ENCODE measurements at places on chromosomes 4 and X. TPM values are rescaled to one million over a fixed set of nuclear protein-coding genes. Genes with fewer than 3 reads are reported as not detected.

- DNase-seq, result no peak
Observed at GRCh38 chrX:20067709-20068561, 48.8 kb downstream of the MAP7D2 start.

DNA sequence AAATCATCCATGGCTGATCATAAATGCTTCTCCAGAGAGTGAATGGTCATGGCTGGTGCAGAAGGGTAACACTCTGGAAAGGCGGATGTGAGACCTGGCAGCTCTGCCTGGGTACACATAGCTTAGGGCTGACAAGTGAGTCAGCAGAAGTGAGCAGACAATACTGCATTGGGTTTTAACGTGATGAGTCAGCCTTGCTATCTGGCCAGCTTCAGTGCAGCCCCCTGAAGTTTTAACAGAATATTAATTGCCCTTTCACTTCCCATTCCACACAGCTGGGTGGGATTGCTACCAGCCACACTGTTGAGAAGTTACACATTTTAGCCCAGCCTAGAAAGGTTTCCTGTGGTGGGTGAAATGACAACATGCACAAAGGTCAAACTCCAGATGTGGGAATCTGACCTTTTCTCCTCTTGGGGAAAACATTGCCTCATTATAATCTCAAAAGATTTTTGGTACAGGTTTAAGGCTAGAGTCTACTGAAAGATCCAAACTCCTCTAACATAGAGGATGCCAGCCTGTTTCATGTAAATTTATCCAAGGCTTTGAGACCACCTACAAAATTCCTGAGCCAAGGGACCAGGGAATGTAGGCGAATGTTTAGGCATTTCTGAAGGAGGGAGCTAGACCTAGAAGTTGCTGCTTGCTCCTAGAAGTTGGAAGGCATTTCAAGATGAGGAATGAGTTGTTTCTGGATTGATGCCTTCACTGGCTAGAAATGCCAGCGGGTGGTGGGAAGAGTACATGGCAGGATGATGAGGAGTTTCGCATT lies 230.3 kb upstream of the PGRMC2 start:
- no peak for DNase-seq

DNA sequence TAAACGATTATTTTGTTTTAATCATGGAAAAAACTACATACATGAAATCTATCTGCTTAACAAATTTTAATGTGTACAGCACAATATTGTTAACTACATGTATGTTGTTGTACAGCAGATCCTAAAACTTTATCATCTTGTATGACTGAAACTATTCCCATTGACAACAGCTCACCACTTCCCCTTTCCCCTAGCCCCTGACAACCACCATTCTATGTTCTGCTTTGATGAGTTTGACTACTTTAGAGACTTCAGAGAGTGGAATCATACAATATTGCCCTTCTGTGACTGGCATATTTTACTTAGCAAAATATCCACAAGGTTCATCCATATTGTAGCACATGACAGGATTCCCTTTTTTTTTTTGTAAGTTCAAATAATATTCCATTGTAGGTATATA lies 185.9 kb downstream of the CFAP299 start:
- no peak for DNase-seq

Gene CXCL3
- 3.7 TPM for total RNA-seq

DNA sequence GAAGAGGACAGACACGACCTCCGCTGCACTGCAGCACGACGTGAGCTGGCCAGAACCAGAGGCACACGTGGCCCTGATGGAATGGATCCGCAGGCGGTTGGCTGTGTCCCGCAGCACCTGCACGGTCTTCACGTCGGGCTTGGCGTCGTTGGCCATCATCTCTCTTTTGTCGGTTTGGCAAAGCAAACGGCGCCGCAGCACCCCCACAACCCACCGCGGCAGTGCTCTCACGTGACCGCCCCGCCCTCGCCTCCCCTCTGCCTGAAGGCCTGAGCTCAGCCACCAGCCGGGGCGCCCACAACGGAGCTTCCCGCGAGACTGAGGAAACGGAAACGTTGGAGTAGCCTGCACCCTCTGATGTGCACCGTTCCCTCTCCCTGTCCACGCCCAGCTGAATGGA lies at the start of gene TKTL2:
TSS of gene TKTL2 (minus strand) at position 179 of the 400 bp plus-strand sequence. CDS start at position 159, 20 bp downstream.
- DNase-seq, result no peak

GRCh38 chrX:40821780-40822179 lies 86.4 kb upstream of the MED14 start:
- DNase-seq, result no peak

- DNase-seq, result no peak
Observed at GRCh38 chrX:106740193-106740780, 13.8 kb downstream of the RNF128 start.

- no peak for DNase-seq
Observed at GRCh38 chr4:65671372-65671771, 1.1 kb upstream of the EPHA5 start.

DNA sequence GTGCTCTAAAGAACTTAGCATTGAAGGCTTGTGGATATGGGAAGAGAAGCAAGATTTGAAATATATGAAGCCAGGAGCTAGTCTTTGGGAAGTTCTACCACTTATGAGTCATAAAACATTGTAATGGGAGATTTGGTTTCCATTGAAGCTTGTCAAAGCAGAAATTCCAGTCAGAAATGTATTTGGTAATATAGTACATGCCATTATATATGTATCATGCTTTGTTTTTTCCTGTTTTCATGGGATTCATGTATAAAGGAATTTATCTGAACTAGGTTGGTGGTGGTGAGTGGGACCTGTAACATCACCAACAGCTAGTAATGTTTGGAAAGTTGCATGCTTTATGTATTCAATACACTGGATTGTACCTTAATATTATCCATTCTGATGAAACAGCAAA lies 14.6 kb upstream of the DCAF8L2 start:
- no peak for DNase-seq
